OCI-LY7 (cell line): ENCODE measurements at places on chromosomes 7 and 10.

- DNase-seq, result peak; percentile 38
These were observed 43.2 kb downstream of the BTRC start for GRCh38 chr10:101397140-101397539.

DNA sequence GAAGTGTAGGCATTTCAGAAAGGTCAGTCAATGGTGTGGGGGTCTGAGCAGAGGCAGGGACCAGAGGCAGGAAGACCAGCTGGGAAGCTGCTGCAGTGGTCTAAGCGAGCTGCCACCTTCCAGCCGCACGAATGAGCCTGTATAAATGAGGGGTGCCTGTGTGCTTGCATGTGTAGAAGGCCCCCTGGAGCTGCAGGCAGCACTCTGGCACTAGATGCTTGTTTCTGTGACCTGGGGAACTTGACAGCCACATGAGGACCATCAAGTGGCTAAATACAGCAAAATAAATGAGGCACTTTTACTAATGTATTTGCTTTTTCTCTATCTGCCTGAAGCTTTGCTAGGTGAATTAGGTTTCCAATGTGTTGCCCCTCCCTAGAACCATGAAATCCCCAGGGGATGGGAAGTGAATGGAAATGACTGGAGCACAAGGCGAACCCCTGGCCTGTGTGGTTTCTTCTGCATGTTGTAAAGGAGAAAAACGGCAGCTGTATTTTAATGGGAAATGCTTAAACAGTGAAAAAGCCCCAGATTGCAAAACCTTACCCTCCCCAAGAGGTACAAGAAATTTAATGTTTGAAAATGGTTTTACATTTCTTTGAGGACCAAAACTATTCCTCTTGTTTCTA lies 57.7 kb downstream of the PYROXD2 start:
- no peak for DNase-seq

- DNase-seq, result peak; percentile 48
These were observed 222.1 kb downstream of the GLI3 start for GRCh38 chr7:42014625-42015618.

GRCh38 chr7:96088579-96088978 lies 233.3 kb downstream of the SLC25A13 start:
- DNase-seq, result no peak

GRCh38 chr10:21535494-21535965 lies 1.5 kb downstream of the MLLT10 start:
- DNase-seq, result no peak

GRCh38 chr7:102272075-102272916 lies 14.4 kb upstream of the SH2B2 start:
- DNase-seq, result peak; percentile 80

- DNase-seq, result no peak
These were observed 114.8 kb upstream of the LANCL2 start for GRCh38 chr7:55250313-55250712.

DNA sequence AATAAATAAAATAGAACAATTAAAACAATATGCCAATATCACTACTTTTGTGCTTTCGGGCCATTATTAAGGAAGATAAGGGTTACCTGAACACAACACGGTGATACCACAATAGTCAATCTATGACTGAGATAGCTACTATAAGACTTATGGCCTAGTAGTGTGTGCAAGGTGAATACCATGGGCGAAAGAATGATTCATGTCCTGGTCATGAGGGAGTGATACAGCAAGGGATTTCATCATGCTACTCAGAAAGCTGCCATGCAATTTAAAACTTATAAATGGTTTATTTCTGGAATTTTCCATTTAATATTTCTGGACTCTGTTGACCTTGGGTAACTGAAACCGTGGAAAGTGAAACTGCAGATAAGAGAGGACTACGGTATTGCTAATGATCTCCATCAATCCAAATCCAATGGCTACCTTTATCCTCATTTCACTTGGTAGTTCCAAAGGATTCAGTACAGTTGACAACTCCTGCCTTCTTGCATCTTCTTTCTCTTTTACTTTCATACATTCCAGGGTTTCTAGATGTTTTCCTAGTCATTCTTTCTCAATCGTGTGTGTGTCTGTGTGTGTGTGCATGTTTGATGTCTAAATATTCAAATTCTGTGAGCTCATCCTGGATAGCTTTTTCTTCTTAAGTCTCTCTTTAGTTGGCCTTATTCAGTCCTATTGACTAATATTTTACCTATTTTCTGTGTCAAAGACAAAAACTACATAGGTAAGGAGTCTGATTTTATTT lies 100.5 kb upstream of the MAGI2 start:
- no peak for DNase-seq

DNA sequence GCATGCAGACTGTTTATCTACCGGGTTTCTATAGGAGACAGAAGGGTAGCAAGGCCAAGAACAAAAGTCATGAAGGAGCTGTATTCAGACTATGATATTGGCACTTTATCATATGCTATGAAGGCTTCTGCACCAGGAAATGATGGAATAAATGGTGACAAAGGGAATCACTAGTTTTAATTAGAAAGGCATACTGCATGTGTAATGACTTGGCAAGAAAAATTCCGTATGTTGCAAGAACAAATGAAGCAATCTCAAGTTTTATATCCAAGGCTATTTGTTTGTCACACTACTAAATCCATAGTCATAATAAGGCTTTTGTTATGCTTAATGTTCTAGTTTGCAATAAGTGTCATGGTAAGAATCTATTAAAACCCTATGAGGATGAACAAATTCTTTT lies 230.9 kb downstream of the ZEB1 start:
- DNase-seq, result no peak

GRCh38 chr10:20853276-20853675 lies 43.8 kb downstream of the NEBL start:
- no peak for DNase-seq

GRCh38 chr10:114017873-114018272 lies 25.8 kb upstream of the ADRB1 start:
- DNase-seq, result peak; percentile 51

GRCh38 chr10:121851786-121852185 lies 76.0 kb downstream of the ATE1 start:
- no peak for DNase-seq

DNA sequence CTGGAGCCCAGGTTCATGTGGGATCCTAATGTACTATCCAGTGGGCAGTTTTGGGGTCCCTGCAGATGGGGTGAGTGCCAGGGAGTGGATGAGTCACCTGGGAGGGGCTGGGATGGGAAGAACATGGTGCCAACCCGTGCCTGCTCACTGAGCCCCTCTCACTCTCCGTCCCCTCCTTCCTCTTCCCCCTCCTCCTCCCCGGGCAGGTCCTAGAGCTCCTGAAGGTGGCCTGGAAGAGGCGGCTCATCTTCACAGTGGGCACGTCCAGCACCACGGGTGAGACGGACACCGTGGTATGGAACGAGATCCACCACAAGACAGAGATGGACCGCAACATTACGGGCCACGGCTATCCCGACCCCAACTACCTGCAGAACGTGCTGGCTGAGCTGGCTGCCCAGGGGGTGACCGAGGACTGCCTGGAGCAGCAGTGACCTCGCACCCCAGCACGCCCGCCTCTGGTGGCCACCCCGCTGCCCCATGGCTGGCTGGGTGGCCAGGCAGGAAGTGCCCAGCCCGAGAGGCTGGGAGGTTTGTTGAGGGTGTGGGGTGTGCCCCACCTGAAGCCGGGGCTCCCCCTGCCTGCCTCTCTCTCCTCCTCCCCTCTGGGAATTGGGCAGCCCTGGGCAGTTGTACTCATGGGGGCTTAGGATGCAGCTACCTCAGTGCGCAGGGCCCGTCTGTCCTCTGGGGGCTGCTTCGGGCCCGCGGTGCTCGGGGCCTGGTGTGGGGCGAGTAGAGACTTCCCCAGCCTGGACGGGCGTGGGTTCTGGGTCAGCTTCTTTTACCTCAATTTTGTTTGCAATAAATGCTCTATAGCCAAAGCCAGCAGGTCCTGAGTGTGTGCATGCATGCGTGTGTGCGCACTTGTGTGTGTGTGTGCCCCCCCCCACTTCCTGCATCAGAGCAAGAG lies 4.9 kb upstream of the UPK3B start:
- no peak for DNase-seq

GRCh38 chr7:93719546-93719945 lies 145.0 kb upstream of the CALCR start:
- DNase-seq, result no peak
